T follicular helper cell (primary cell): ENCODE measurements at places on chromosomes 5 and 9.

GRCh38 chr9:133647148-133647547 lies 11.0 kb downstream of the DBH start:
- no peak for DNase-seq

GRCh38 chr5:118888556-118888955 lies 99.8 kb downstream of the DTWD2 start:
- no peak for DNase-seq

GRCh38 chr9:136578915-136579649 lies 33.2 kb upstream of the NOTCH1 start:
- no peak for DNase-seq

GRCh38 chr9:2016408-2017330 lies 1.5 kb downstream of the SMARCA2 start:
- peak; percentile 54 for DNase-seq

DNA sequence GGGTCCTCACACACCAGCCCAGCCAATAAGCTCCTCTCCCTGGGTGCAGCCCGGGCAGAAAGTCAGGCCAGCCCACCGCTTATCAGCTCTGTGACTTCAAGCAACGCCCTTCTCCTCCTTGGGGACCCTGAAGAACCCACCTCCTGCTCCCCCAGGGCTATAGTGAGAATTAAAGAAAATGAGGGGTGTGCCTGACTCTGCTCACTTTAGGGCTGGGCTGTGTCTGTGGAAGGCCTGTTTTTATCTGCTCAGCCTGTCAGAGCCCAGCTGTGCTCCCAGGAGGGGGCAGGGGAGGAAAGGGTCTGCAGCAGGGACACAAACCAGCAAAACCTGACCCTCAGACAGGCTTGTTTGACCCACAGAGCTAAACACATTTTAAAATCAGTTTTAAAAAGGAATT lies 3.9 kb downstream of the GPRIN1 start:
- DNase-seq, result no peak

DNA sequence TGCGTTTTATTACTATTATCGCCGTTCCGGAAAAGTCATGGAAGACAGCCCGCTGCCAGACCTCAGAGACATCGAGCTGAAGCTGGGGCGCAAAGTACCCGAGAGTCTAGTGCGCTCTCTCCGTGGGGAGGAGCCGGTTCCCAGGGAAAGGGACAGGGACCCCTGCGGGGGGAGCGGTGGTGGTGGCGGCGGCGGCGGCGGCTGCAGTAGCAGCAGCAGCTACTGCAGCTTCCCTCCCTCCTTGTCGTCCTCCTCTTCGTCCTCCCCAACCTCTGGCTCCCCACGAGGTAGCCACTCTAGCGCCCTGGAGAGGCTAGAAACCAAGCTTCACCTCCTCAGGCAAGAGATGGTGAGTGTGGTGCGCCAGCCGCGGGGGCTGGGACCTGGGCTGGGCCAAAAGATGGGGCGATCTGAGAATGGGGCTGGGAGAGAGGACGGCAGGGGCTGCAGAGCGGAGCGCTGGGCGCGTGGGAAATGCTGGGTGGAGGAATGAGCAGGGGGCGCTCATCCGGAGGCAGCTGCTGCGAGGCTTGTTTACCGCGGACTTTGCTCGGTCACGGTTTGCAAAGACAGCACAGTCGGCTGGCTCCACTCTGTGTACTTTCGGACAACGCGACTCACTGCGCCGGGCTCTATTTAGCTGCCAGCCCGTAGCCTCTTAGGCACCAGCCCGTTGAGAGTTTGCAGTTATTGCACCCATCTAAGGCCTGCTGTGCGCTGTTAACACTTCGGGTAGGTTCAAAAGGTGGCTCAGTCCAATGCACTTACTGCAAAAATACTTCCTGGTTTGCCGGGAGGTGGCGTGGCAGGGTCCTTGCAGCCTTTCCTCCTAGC lies 1.1 kb downstream of the LURAP1L start:
- no peak for DNase-seq

- no peak for DNase-seq
Measured at GRCh38 chr9:118459913-118460312, 755.7 kb downstream of the TLR4 start.

DNA sequence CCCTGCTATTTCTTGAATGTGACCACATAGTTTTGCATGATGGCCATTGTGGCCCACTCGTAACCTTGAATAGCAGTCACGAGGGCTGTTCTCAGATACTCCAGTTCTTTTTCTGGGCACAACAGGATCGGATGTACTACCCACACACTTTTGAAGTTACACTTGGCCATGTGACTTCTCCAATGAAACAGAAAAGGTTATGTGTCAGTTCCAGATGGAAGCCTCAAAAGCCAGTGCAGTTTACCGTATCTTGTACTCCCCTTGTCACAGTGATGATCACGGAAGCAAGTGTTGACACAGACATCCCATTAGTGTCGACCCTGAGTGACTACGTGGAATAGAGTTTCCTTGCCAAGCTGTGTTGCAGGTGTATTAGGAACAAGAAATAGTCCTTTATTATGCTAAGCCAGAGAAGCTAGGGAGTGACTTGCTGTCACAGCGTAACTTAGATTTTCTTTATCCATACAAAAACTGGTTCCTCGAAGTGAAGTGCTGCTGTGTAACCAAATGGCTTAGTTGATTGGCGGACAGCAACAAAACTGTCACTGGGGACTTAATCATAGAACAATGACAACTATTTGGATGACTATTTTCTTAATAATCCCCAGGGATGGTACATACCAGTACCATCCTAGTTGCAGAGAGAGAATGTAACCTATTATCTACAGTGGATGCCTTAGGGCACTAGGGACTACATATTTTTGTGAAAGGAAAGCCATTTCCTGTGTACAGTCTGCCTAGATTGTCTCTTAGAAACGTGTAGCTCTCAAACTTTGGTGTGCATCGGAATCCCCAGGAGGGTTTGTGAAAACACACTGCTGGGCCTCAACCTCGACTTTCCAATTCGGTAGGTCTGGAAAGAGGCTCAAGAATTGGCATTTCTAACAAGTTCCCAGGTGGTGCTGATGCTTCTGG lies 90.1 kb upstream of the DMRT1 start:
- no peak for DNase-seq
